ENCODE measurements at places on chromosomes 7 and 10.

DNA sequence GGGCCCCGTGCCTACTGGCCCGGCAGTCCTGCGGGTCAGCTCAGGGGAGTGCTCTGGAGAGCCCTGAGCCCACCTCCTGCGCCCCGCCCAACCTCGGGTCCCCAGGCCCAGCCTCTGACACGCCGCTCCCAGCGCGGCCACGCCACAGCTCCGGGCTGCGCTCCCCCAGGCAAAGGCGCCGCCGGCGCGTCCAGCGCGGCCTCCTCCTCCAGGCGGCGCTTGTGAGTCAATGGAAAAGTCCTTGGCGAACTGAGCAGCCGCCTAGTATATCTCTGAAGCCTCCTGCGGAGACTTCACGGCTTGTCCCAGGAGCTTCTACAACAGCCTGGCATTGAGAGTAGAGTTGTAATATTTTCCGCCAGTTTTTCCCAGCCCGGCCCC lies 29.5 kb upstream of the BMS1 start:
- peak; percentile 66 for DNase-seq

DNA sequence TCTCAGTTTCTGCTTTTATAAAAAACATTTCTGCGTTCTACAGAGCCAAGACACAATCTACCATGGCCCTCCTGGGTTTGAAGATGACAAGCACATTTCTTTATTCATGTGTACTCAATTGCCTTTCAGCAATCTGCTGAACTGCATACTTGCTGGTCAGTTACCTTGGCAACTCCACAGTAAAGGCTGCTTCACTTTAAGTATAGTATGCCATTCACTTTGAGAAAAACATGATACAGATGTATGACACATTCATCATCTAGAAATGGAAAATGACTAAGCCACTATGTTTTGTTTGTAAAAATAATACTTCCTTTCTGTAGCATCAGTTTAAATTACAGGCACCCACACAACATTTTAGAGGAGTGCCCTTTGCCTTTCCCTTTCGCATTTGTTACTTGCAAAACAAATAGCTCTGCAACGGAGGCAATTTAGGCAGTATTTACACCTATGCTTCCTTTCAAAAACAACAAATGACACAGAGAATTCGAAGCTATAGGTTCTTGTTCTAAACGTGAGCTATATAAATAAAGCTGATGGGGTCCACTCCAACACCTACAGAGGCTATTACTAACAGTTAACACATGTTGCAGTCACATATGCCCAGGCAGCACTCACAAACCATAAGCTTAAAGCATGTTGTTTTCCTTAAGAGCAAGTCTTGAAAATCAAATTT lies 23.5 kb downstream of the SGCE start:
- DNase-seq: peak; percentile 96

GRCh38 chr7:7869036-7869435 lies 99.6 kb upstream of the GLCCI1 start:
- DNase-seq: no peak

DNA sequence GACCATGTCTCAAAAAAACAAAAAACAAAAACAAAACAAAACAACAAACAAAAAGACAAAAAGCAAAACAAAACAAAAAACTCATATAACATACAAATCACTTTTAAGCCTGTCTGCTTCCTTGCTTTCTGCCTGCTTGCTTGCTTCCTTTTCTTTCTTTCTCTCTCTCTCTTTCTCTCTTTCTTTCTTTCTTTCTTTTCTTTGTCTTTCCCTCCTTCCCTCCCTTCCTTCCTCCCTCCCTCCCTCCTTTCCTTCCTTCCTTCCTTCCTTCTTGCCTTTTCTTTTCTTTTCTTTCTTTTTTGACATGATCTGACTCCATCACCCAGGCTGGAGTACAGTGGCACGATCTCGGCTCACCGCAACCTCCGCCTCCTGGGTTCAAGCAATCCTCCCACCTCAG lies 15.9 kb upstream of the TRA2A start:
- no peak for DNase-seq

DNA sequence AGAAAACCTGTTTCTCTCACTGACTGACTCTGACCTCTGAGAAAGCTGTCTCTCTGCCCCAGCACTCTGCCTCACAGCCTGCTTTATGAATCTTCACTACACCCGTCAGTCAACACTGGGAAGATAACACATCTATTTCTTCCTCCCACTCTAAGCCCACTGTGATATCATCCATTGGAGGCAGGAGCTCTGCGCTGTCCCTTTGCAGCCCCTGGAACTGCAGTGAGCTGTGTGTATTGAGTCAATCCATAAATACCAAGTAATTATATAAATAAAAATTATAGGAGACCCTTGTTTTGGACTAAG lies 17.2 kb upstream of the FXYD4 start:
- no peak for DNase-seq

DNA sequence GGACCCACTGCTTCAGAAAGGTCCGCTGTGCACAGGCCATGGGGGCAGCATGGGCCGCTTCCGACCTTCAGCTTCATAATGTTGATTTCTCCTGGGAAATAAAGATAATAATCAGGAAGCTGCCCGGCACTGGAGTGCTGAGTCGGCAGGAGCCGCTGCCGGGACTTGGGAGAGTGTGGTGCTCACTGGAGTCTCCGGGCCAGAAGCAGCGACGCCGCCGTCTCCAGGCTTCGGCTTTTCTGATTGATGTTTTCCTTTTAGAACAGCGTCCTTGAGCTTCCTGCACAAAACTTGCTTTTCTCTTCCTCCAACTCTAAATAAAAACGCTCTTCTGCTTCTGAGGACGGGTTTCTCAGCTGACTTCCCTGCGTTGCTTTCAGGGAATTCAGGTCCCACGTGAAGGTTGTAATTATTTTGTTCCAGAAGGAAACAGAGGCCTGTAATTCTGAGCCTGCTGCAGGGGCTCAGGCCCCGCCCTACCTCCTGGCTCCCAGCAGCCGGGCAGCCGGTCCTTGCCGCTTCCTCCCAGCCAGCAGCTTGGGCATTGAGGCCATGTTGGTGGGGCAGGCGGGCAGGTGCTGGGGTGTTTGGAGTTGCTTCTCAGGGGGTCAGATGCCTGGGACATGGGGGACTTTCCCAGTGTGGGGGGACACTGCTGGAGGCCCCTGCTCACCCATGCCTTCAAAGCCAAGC lies 14.7 kb downstream of the PWWP2B start:
- DNase-seq: peak; percentile 33

GRCh38 chr10:103658049-103658577 lies 164.6 kb downstream of the NEURL1 start:
- no peak for DNase-seq

DNA sequence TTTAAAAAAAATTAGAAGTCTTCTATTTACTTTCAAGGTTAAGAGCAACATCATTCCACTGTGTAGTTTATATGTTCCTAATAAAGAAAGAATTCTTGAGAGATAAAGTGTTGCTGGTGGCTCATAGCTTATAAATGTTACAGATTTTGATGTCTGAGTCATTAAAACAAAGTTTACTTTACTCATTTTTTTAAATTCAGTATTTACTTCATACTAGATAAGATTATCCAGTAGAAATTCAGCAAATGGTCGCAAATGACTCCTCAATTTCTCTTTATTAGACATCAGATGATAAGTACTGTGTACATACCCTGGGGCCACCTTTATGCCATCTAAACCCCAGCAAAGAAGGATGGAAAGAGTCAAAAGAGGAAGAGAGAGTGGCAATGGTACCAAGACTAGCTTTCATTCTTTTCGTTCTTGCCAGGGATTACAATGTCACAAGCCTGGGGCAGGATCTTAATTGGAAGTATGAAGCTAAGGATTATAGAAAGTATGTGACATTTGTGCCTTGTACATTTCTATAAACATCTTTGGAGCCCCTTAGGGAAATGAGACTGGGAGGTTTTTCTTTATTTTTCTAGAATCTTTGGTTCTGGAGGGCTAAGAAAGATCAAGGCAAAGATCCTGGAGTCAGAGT lies 206.1 kb downstream of the CHRM2 start:
- DNase-seq: peak; percentile 84

- DNase-seq: no peak
Measured at GRCh38 chr7:158030071-158030470, 557.6 kb downstream of the PTPRN2 start.

- DNase-seq: peak; percentile 96
Measured at GRCh38 chr7:39336442-39336841, 229.8 kb upstream of the YAE1 start.

DNA sequence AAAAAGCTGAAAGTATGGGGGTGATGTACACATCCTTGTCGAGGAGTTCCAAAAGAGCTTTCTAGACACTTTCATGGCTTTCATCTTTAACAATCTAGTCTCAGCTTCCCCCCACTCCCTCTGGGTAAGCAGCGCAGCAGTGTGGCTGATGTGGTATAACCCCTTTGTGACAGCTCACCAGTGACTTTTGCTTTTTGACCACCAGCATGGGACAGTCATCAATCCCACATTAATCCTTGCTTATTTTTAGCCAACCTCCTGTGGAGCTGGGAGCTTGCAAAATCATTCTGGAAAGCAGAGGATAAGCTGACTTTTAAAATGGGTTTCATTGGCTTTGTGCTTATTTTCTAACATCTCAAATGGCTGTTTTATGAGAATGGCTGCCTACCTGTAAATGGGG lies 272.7 kb downstream of the HDAC9 start:
- peak; percentile 93 for DNase-seq

DNA sequence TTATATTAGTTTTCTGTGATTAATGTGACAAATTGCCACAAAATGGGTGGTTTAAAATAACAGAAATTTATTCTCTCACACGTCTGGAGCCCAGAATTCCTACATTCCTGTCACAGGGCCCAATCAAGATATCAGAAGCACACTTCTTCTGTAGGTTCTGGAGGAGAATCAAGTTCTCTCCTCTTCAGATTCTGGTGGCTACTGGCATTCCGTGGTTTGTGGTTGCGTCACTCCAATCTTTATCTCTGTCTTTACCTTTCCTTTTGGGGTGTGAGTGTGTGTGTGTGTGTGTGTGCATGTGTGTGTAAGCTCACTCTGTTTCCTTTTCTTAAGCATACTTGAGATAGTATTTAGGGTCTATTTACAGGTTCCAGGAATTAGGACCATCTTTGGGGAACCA lies 115.5 kb upstream of the DKK1 start:
- DNase-seq: peak; percentile 26

GRCh38 chr7:48052748-48053147 lies 17.4 kb downstream of the C7orf57 start:
- no peak for DNase-seq
